ENCODE measurements at places on chromosomes 6 and 20.

GRCh38 chr6:157302736-157303135, 20.6 kb downstream of the TMEM242 start:
- DNase-seq: no peak

- DNase-seq: peak; percentile 51
These were observed 18.7 kb downstream of the SERPINB6 start for GRCh38 chr6:2952557-2953095.

DNA sequence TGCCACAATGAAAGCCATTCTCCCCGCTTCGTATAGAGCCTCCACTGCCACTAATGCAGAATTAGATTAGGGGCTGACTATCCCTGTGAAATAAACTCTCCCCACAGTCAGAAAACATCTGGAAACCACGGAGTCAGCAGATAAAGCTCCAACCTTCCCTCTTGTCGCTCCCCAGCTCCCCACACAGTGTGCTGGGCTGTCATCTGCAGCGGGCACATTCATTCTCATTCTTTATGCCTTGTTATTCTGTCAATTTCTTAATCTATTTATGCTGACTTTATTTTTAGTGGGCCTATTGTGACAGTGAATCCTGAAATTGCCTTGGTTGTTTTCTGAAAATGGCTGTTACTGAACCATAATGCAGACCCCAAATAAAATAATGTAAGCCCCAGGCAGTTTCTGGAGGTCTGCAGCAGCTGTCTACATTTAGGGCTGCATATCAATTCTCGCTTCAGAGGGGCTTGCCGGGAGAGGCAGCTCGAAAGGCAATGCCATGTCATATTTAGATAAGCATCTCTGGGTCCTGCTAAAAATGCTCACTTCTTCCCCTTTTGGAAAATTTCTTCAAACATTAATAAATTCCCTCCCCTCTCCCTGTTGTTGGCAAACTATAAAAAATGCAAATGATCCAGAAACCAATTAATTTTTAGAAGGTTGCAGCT, 71.6 kb downstream of the TMEM242 start:
- no peak for DNase-seq

- DNase-seq: peak; percentile 54
These were observed 37.1 kb upstream of the GRM4 start for GRCh38 chr6:34182751-34183531.

DNA sequence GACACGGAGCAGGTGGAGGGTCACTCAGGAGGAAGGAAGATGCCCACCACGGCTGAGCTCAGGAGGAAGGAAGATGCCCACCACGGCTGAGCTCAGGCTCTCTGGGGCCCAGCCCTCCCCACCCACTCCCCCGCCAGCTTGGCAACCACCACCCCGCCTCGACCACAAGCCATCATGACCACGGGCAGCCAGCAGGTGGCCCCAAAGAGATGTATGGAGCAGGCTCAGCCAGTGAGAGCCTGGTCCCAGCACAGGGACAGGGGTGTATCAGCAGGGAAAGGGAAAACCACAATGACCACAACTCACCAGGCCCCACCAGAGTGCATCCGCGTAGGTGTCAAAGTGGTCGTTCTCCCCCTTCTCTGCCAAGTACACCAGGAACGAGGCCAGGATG, 30.4 kb downstream of the KCNQ2 start:
- DNase-seq: peak; percentile 55

GRCh38 chr20:54084727-54085388, 14.5 kb upstream of the BCAS1 start:
- no peak for DNase-seq

GRCh38 chr6:102493485-102493884, 1100.0 kb downstream of the GRIK2 start:
- DNase-seq: no peak

GRCh38 chr6:12017263-12017662, 5.2 kb downstream of the HIVEP1 start:
- no peak for DNase-seq

- DNase-seq: no peak
These were observed 366.1 kb downstream of the MAFB start for GRCh38 chr20:40322941-40323340.

- no peak for DNase-seq
These were observed 23.6 kb upstream of the BTBD3 start for GRCh38 chr20:11894062-11894461.

GRCh38 chr20:13325796-13326340, 104.8 kb downstream of the ISM1 start:
- no peak for DNase-seq

- no peak for DNase-seq
These were observed 3.8 kb downstream of the IGF2R start for GRCh38 chr6:159972506-159973268.

Measured in stimulated activated CD4-positive, alpha-beta T cell treated with anti-CD3 and anti-CD28 coated beads, Interleukin-4, amount 100 ng/mL, for 4 hours (primary cell).